Vein endothelial cell (primary cell): ENCODE measurements at places on chromosomes 2 and 18. TPM values are rescaled to one million over a fixed set of nuclear protein-coding genes. Genes with fewer than 3 reads are reported as not detected.

GPAT2 gene
- 12.8 and 18.3 TPM in 2 replicates for total RNA-seq

LPIN2 gene
- total RNA-seq: 30.2 and 35.9 TPM in 2 replicates

LIMS2 gene
- total RNA-seq: 14.6 and 19.6 TPM in 2 replicates

EVX2 gene
- not detected in 2 replicates for total RNA-seq

ATOH8 gene
- total RNA-seq: 13.2 and 17.0 TPM in 2 replicates

HOXD8 gene
- total RNA-seq: 22.1 and 24.8 TPM in 2 replicates

TUBA4B gene
- not detected in 2 replicates for total RNA-seq

KCTD18 gene
- 8.6 and 9.1 TPM in 2 replicates for total RNA-seq

GKN2 gene
- 0.38 and 0.65 TPM in 2 replicates for total RNA-seq

REG3A gene
- total RNA-seq: not detected in 2 replicates

CPLX4 gene
- total RNA-seq: not detected in 2 replicates

DYSF gene
- total RNA-seq: 148 and 182 TPM in 2 replicates

TWIST2 gene
- total RNA-seq: 1.6 and 1.8 TPM in 2 replicates

RGPD6 gene
- 40.5 and 44.2 TPM in 2 replicates for total RNA-seq

PSME4 gene
- total RNA-seq: 67.6 and 90.5 TPM in 2 replicates

RAPH1 gene
- total RNA-seq: 28.1 and 51.4 TPM in 2 replicates

CRYGD gene
- not detected in 2 replicates for total RNA-seq

UGP2 gene
- 84.4 and 90.5 TPM in 2 replicates for total RNA-seq

COL4A4 gene
- total RNA-seq: under 0.01 TPM in 1 of 2 replicates, not detected in the other

NCL gene
- 152 and 258 TPM in 2 replicates for total RNA-seq

CNGA3 gene
- total RNA-seq: not detected in 2 replicates

APOB gene
- total RNA-seq: under 0.01 and 0.10 TPM in 2 replicates

CROCC2 gene
- not detected in 2 replicates for total RNA-seq

POTEF gene
- 0.29 and 0.33 TPM in 2 replicates for total RNA-seq

UGT1A4 gene
- not detected in 2 replicates for total RNA-seq

PPM1B gene
- total RNA-seq: 12.4 and 21.7 TPM in 2 replicates

GAL3ST2 gene
- not detected in 2 replicates for total RNA-seq

IRS1 gene
- total RNA-seq: under 0.01 and 0.38 TPM in 2 replicates

POU3F3 gene
- under 0.01 TPM in 1 of 2 replicates, not detected in the other for total RNA-seq

COL5A2 gene
- 107 and 136 TPM in 2 replicates for total RNA-seq

LRRFIP1 gene
- total RNA-seq: 174 and 223 TPM in 2 replicates

IL1F10 gene
- total RNA-seq: not detected in 2 replicates

HOXD1 gene
- total RNA-seq: 16.6 and 26.8 TPM in 2 replicates

CNDP1 gene
- total RNA-seq: not detected in 2 replicates

SERPINB10 gene
- total RNA-seq: not detected in 2 replicates

STON1 gene
- total RNA-seq: 4.8 and 6.2 TPM in 2 replicates

MPPE1 gene
- total RNA-seq: 15.7 and 17.3 TPM in 2 replicates
